ENCODE measurements at places on chromosomes 2 and 18.

GRCh38 chr18:12777500-12777944, 74.7 kb downstream of the PSMG2 start:
- no peak for DNase-seq

GRCh38 chr2:29601872-29602271, 319.5 kb downstream of the ALK start:
- no peak for DNase-seq

GRCh38 chr18:79365701-79366100, 30.0 kb upstream of the NFATC1 start:
- no peak for DNase-seq

GRCh38 chr18:48542513-48543181, 3.8 kb downstream of the CTIF start:
- peak; percentile 40 for DNase-seq

DNA sequence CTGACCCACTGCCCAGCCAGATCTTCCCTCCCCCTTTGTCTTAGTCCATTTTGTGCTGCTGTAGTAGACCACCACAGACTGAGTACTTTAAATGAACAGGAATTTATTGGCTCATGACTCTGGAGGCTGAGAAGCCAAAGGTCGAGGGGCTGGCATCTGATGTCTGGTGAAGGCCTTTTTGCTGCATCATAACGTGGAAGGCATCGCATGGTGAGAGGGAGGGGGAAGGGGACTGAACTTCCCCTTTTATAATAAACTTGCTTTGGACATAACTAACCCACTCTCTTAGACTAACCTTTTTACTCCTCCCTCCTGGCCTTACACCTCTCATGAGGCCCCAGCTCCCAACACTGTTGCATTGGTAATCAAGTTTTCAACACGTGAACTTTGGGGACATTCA, 83.8 kb downstream of the MAP4K4 start:
- DNase-seq = no peak

GRCh38 chr2:203914546-203915182, 21.9 kb upstream of the ICOS start:
- no peak for DNase-seq

DNA sequence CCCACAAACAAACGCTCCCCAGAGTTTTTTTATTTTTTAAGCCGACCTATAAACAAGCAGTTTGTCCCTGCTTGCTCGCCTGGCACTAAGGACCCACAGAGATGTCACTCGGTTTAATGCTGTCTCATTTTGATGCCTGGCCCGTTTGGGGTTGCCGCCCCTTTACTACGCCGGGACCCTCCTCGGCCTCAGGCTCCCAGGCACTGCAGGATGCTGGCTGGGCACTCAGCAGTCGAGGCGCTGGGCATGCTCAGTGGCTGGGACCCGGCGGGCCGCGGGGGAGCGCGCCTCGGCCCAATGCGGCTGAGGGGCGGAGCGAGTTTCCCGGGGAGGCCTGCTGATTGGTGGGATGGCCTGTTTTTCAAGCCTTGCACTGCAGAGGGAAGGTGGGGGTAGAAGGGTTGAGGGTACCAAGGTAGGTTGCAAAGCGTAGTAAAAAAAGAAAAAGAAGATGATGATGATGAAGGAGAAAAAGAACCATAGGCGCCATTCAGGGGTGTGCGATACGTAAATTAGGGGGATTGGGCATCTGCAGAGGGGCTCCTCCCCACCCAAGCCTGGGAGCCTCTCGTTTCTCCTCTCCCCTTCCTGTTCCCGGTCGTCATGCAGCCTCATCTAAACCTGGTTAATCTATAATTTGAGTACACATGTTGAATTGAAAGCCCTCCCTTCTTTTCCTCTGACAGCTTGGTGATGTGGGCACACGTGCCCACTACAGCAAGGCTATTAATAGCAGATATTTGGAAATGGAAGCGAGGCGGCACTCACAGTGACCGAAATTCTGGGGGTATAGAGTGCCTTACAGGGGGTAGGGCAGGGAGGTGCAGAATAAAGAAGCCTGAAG, 1.5 kb upstream of the IRS1 start:
- peak; percentile 91 for DNase-seq

- no peak for DNase-seq
Measured at GRCh38 chr2:40432921-40433483, 18.9 kb downstream of the SLC8A1 start.

GRCh38 chr2:219947575-219947974, 320.1 kb downstream of the SLC4A3 start:
- no peak for DNase-seq

- DNase-seq = no peak
Measured at GRCh38 chr2:233944269-233944668, 27.1 kb downstream of the TRPM8 start.

GRCh38 chr2:133503323-133503722, 64.9 kb downstream of the NCKAP5 start:
- DNase-seq = no peak
